GM10248 (cell line): ENCODE measurements at places on chromosomes 1 and 21.

GRCh38 chr1:64973061-64973647, 6.8 kb upstream of the JAK1 start:
- DNase-seq = no peak

- no peak for DNase-seq
Observed at GRCh38 chr1:71533950-71534349, 453.1 kb upstream of the ZRANB2 start.

GRCh38 chr1:93811326-93812065, 67.5 kb downstream of the DNTTIP2 start:
- DNase-seq = no peak

- DNase-seq = no peak
Observed at GRCh38 chr1:222995236-222995580, 147.8 kb downstream of the TLR5 start.

- no peak for DNase-seq
Observed at GRCh38 chr1:246213036-246213435, 294.0 kb downstream of the SMYD3 start.

- DNase-seq = no peak
Observed at GRCh38 chr1:78038071-78038470, 7.7 kb upstream of the GIPC2 start.

- no peak for DNase-seq
Observed at GRCh38 chr1:161940866-161941591, 82.6 kb downstream of the OLFML2B start.

DNA sequence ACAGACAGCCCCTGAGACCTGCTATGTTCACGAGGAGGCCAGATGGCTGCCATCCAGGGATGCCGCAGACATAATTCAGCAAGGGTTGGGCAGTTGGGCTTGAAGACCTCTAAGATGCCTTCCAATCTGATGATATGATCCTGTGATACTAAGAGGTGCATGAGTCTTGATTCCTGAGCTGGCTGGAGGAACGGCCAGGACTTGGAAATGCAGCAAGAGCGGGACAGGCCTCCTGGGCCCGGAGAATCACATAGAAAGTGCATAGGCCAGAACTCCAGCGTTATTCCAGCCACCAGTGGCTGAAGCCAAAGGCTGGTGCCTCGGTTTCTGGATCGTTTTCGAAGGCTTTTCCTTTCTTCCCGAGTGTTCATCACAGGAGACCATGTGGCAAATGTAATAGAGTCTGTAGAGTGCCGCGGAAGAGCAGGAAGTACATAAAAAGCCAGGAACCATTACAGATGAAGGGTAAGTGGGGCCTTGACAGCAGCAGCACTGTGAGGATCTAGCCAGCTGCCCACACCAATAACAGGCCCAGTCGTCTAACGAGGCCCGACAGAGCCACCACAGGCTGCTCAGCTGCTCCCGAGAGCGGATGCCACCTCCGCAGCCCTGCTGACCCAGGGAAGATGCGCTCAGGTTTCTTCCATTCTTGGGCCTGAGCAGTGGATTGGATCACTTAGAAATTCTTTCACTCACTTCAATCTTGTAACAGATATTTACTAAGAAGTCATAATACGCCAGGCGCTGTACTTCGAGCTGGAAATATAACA, 14.0 kb upstream of the LHX4 start:
- no peak for DNase-seq
